ENCODE measurements at places on chromosomes 3 and 15.

- DNase-seq: no peak
These were observed 821 bp downstream of the LINS1 start for GRCh38 chr15:100601163-100601562.

DNA sequence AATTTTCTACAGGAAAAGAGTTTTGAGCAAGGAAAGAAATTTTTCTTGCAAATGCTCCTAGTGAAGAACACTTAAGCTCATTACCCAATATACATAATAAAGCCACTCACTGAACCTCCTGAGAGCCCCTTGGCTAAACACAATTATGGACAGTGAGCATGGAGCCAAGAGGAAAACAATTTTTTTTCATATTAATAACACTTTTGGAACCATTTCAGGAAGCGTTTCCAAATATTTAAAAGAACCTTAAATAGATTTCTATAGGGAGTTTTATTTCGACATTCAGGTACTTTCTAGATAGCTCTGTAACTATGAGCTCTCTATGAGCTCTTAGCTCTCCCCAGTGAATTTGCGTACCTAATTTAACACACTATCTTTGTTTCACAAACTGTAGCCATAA, 581.1 kb downstream of the ZNF385D start:
- DNase-seq: no peak

DNA sequence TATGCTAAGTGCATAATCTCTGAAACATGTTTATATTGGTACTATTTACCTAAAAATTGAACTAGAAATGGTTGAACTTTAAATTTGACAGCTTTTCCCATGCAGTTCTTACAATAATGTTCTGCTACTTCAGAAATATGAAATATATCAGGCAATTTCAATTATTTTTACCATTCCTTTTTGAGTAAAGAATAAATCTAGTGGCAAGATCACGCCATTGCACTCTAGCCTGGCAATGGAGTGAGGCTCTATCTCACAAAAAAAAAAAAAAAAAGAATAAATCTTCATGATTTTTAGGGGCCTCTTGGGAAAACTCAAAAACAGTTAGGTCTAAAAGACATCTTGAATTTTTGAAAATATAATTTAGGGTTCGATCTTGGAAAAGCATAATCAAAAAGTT, 10.6 kb upstream of the DNAAF4 start:
- no peak for DNase-seq

- no peak for DNase-seq
These were observed 52.4 kb upstream of the GOLGA8J start for GRCh38 chr15:30030345-30030744.

DNA sequence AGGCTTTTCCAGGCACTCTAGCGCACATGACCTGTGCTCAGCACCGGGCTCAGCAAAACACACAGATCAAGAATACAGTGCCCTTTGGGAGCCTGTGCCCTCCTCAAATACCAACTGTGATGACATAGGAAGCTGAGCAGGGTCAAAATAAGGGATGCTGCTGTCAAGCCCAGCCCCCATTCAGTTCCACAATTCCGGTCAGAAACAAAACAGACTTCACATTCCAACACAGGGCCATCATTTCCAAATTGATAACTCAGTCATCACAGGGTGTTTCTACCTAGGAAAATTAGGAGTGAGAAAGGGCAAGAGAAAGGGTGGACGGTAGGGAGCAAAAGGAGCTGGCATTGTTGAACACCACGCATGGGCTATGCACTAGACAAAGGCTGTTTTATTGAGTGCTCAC, 158.4 kb upstream of the CCDC54 start:
- DNase-seq: no peak

- DNase-seq: peak; percentile 40
These were observed 37.6 kb upstream of the FBN1 start for GRCh38 chr15:48682942-48683651.

DNA sequence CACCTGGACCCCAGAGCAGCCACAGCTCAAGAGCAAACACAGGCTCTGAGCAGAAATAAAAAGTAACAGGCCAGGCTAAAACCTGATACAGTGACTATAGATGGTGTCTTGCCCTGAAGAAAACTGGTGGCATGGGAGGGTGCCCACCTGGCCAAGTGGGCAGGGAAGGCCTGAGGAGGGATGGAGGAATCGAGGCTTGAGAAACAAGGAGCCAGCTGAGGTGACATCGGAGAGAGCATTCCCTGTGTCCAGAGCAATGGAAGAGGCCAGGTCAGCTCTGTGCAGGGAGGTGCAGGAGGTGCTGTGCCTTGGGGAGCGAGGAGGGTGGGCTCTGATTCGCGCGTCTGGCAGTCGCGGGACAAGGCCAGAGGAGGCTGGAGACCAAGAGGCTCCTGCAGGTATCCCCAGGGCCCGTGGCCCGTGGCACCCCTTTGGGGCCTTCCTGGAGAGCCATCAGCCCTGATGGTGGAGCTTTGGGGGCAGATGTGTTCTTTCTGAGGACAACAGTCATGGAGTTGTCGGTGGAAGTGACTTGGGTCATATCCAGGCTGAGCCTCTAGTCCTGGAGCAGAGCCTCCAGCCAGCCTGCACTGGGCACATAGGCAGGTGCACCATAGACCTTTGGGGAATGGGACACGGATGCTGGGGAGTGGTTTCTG, 56.1 kb downstream of the PLXNA1 start:
- DNase-seq: no peak

GRCh38 chr15:48722764-48723661, 77.5 kb upstream of the FBN1 start:
- DNase-seq: peak; percentile 66

DNA sequence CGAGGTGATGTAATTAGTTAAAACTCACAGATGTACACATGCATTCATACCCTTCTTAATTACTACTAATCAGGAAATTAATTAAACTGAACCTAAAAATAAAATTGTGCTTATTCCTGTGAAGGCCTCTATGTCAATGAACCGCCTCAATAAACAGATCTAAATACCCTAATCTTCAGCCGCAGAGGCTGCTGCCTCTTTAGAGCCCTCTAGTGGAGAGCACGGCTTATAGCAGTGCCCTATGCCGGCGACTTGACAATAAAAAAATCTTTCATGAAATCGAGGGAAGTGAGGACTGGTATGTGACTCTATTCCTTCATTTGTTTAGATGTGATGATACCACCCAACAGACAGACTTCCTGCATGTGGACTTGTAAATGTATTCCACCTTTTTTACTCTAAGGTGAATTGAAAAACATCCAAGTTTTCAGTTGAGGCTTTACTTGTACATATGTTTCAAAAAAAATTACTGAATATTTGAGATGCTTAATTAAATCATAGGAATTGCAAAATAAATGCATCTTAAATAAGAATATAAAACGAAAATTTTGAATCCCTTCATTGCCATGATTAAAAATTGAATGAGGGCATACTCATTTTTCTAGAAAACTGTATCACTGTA, 8.3 kb upstream of the EPHA3 start:
- DNase-seq: peak; percentile 51

Data from AG08396 (cell line).